ENCODE measurements at places on chromosomes 6 and 20. TPM values are rescaled to one million over a fixed set of nuclear protein-coding genes. Genes with fewer than 3 reads are reported as not detected.

GRCh38 chr6:87633851-87634250 lies 43.9 kb downstream of the ORC3 start:
- H3K36me3 ChIP-seq: peaks cover 23% of the 10 kb centered on the region
- H3K4me1 ChIP-seq: peaks cover 1% of the 10 kb centered on the region
- H3K27me3 ChIP-seq: no peaks in the 10 kb centered on the region
- H3K4me3 ChIP-seq: no peak overlapping the region
- H3K27ac ChIP-seq: no peak overlapping the region

- H3K36me3 ChIP-seq: no peaks in the 10 kb centered on the region
- no peak overlapping the region for H3K4me3 ChIP-seq
- DNase-seq: no peak
- H3K4me1 ChIP-seq: no peaks in the 10 kb centered on the region
Observed at GRCh38 chr6:70289299-70289698, 13.6 kb downstream of the COL9A1 start.

GRCh38 chr6:20900389-20901160 lies 366.3 kb downstream of the CDKAL1 start:
- H3K27me3 ChIP-seq: no peaks in the 10 kb centered on the region
- DNase-seq: no peak
- H3K36me3 ChIP-seq: no peaks in the 10 kb centered on the region

DNA sequence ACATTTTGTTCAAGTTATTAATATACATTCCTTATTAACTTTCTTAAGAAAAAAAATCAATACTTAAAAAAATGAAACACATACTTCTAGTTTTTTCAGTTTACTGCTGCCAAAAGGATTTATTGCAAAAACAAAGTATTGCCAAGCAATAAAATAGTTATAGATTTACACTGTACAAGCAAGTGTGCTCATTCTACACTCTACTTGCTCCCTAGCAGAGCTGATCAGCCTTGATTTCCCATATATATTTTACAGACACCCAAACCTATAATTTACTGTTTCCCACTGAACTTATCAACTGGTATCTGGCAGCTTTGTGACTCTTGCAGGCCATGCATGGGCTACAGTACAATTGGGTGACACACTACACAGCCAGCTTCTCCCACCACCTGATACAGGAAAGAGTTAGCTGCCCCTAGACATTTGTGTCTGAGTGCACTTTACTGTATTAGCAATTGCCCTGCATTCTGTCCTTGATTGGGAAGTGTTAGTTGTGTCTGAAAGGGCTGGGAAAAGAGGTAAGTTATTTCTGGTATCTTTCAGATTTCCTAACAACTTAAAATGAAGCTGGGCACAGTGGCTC lies 156.0 kb upstream of the BEND3 start:
- no peaks in the 10 kb centered on the region for H3K4me1 ChIP-seq
- H3K27ac ChIP-seq: no peak overlapping the region
- H3K36me3 ChIP-seq: no peaks in the 10 kb centered on the region
- no peak overlapping the region for H3K4me3 ChIP-seq
- H3K27me3 ChIP-seq: no peaks in the 10 kb centered on the region
- no peak for DNase-seq

DNA sequence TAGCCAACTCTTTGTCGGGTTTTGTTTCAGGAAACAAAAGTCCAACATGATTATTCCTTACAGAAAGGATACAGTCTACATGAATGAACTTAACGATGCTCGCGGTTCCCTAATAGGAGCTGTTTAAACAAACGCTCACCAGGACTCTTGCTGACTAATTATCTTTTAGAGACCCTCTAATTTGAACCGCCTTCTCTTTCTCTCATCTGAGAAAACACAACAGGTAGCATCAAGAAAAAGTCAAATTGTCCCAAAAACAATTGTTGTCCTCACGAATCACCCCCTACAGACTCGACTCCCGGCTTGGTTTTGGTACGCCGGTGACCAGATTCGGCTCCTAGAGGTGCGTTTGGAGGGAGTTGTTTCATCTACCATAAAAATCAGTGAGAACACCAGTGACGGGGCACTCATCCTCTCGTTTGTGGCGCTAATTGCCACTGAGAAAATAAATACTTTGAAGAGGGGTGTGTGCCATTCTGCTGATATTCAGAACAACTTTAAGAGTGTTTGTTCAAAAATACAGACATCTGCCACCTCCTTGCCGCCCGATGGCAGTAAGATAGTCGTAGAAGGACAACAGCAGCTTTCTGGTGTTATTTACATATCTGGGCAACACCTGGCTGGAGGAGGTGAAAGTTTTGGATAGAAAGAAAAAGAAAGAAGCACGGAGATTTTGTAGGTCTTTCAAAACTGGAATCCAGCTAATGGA lies 1.1 kb upstream of the SIM1 start:
- no peak overlapping the region for H3K27ac ChIP-seq
- peaks cover 30% of the 10 kb centered on the region for H3K27me3 ChIP-seq
- H3K36me3 ChIP-seq: no peaks in the 10 kb centered on the region
- no peak for DNase-seq
- no peak overlapping the region for H3K4me3 ChIP-seq

- no peaks in the 10 kb centered on the region for H3K4me1 ChIP-seq
- H3K4me3 ChIP-seq: no peak overlapping the region
- no peak for DNase-seq
- no peaks in the 10 kb centered on the region for H3K27me3 ChIP-seq
- no peak overlapping the region for H3K27ac ChIP-seq
Observed at GRCh38 chr20:1567392-1568162, 10.1 kb upstream of the SIRPD start.

DNA sequence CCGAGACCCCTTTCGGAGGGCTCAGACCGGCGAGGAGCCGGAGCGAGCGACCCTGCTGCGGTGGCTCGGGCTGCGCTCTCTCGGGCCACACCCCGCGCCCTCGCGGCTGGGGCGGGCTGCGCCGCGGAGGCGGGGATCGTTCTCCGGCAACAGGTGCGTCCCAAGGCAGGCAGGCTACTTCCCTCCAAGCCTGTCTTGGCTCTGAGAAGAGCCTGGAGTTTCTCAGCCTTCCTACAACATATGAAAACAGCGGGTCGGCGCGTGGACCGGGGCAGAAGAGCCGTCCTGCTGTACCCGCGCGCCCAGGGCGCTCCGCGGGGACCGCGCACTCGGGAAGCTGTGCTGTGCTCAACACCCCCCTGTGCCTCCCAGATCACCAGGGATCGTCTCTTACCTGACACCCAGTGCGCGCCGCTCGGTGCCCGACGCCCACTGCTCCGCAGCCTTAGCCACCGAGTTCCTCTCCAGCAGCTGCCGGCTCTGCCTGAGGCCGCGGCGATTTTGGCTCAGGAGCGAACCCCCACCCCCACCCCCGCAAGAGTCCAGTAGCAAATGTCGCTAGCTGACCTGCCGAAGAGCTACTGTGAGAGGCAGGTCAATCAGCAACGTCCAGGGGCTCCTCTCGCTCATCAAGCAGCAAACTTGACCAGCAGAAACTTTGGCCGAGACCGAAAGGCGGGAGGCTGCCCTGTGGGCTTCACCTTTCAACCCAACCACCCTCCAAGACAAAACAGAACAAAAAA lies 3.7 kb upstream of the OLIG3 start:
- H3K4me1 ChIP-seq: no peaks in the 10 kb centered on the region
- H3K27ac ChIP-seq: no peak overlapping the region
- H3K27me3 ChIP-seq: peaks cover 23% of the 10 kb centered on the region

- no peaks in the 10 kb centered on the region for H3K36me3 ChIP-seq
- no peak for DNase-seq
- H3K27ac ChIP-seq: no peak overlapping the region
- no peak overlapping the region for H3K4me3 ChIP-seq
Observed at GRCh38 chr20:54148947-54149764, 24.6 kb downstream of the CYP24A1 start.

GRCh38 chr6:122984393-122984792 lies 11.6 kb upstream of the CLVS2 start:
- H3K4me1 ChIP-seq: no peaks in the 10 kb centered on the region
- no peak overlapping the region for H3K27ac ChIP-seq
- no peaks in the 10 kb centered on the region for H3K27me3 ChIP-seq
- no peak overlapping the region for H3K4me3 ChIP-seq

DNA sequence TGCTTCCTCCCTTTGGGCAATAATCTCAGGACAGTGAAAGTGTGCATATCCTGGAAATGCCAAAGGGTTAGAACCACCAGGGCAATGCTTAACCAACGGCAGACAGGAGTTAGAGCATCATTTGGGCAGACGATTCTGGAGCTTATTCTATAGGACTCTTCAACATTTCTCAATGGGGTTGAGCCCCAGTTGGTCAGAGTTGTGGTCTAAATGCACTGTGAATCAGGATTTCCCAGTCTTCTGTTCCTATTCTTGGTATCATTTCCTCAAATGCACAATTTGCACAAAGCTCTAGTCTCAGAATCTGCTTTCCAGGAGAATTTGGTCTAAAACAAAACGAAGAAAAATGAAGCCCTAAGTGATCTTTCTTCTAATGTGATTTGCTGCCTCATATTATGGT lies 389.6 kb upstream of the JAG1 start:
- no peaks in the 10 kb centered on the region for H3K36me3 ChIP-seq
- no peak overlapping the region for H3K4me3 ChIP-seq
- no peaks in the 10 kb centered on the region for H3K4me1 ChIP-seq
- no peak for DNase-seq
- no peaks in the 10 kb centered on the region for H3K27me3 ChIP-seq
- H3K27ac ChIP-seq: no peak overlapping the region

GRCh38 chr6:106939848-106940247 lies 34.7 kb downstream of the CD24 start:
- H3K36me3 ChIP-seq: no peaks in the 10 kb centered on the region
- peaks cover 10% of the 10 kb centered on the region for H3K4me1 ChIP-seq
- no peak overlapping the region for H3K27ac ChIP-seq

GRCh38 chr6:33924681-33925080 lies 120.9 kb upstream of the MLN start:
- no peaks in the 10 kb centered on the region for H3K27me3 ChIP-seq
- no peaks in the 10 kb centered on the region for H3K4me1 ChIP-seq
- H3K36me3 ChIP-seq: no peaks in the 10 kb centered on the region
- no peak overlapping the region for H3K27ac ChIP-seq

DNA sequence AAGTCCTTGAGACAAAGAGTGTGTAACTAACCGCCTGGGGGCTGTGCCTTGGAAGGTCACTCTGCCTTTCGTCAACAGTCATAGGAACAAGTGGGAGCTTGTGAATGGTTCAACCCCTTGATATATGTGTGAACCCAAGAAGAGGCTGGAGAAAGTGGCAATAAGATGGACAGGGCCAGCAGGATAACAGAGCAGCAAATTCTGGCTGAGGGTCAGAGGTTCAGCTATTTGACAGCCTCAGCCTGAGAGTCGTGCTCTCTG lies 54.9 kb downstream of the CPNE5 start:
- H3K27me3 ChIP-seq: 0 out of 2 replicates have a peak, but pooled peaks cover 1% of the 10 kb centered on the region
- H3K27ac ChIP-seq: no peak overlapping the region
- no peak overlapping the region for H3K4me3 ChIP-seq
- no peak for DNase-seq
- H3K4me1 ChIP-seq: peaks cover 21% of the 10 kb centered on the region

GRCh38 chr6:18485660-18486435 lies 98.7 kb downstream of the RNF144B start:
- H3K4me3 ChIP-seq: no peak overlapping the region
- no peak for DNase-seq
- H3K36me3 ChIP-seq: no peaks in the 10 kb centered on the region
- H3K27me3 ChIP-seq: no peaks in the 10 kb centered on the region
- H3K4me1 ChIP-seq: no peaks in the 10 kb centered on the region

DNA sequence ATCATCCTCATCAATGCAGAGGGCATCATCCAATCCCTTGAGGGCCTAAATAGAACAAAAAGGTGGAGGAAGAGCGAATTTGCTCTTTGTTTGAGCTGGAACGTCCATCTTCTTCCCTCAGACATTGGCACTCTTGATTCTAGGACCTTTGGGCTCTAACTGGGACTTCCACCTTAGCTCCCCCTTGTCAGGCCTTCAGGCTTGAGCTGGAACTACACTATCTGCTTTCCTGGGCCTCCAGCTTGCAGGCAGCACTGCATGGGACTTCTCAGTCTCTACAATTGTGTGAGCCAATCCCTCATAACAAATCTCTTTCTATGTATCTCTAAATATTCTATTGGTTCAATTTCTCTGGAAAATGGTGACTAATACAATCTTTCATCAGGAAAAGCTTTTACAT lies 155.4 kb downstream of the MCHR2 start:
- no peaks in the 10 kb centered on the region for H3K4me1 ChIP-seq
- no peaks in the 10 kb centered on the region for H3K27me3 ChIP-seq
- H3K36me3 ChIP-seq: no peaks in the 10 kb centered on the region
- no peak for DNase-seq
- H3K4me3 ChIP-seq: no peak overlapping the region

DNA sequence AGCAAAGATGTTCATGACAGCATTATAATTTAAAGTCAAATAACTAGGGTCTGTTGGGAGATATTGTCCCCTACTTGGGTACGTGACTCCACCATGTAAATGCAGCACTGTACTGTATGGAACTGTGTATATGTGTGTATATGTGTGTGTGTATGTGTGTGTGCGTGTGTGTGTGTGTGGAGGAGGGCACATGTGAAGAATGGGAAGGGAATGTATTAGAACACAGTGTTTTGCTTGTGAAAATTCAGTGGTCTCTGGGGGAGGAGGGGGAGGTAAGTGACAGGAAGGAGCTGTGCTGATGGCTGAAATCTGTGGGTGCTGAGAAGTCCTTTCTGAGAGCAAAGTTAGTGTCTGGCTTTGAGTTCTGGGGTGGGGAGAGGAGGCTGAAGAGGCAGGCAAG lies 23.9 kb upstream of the VEGFA start:
- no peaks in the 10 kb centered on the region for H3K4me1 ChIP-seq
- H3K27me3 ChIP-seq: no peaks in the 10 kb centered on the region
- DNase-seq: no peak
- no peak overlapping the region for H3K27ac ChIP-seq
- no peaks in the 10 kb centered on the region for H3K36me3 ChIP-seq

GRCh38 chr20:32438331-32438858 lies 80.3 kb downstream of the ASXL1 start:
- H3K4me1 ChIP-seq: no peaks in the 10 kb centered on the region
- DNase-seq: no peak
- peaks cover 35% of the 10 kb centered on the region for H3K36me3 ChIP-seq
- H3K4me3 ChIP-seq: no peak overlapping the region
- H3K27me3 ChIP-seq: no peaks in the 10 kb centered on the region

DNA sequence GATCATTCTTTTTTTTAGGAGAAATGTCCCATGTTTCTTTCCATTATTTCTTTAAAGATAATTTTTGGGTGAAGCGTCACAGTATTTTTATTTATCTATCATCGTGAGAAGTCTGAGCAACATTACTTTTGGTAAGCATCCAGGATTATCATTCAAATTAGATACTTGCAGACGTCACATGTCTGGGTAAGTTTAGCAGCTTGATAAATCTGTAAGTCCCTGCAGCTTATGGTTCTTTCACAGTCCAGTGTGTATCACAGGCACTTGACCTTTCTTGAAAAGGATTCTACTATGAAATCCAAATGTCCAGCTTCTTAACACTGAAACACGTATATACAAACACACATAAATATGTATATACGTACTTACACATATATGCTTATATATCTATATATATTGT lies 359.4 kb downstream of the ESR1 start:
- peaks cover 15% of the 10 kb centered on the region for H3K4me1 ChIP-seq
- no peak overlapping the region for H3K4me3 ChIP-seq
- no peaks in the 10 kb centered on the region for H3K36me3 ChIP-seq
- no peak overlapping the region for H3K27ac ChIP-seq
- no peak for DNase-seq

GRCh38 chr20:51379601-51380341 lies 162.7 kb downstream of the NFATC2 start:
- peaks cover 16% of the 10 kb centered on the region for H3K4me1 ChIP-seq
- H3K27me3 ChIP-seq: no peaks in the 10 kb centered on the region
- no peak overlapping the region for H3K27ac ChIP-seq
- no peaks in the 10 kb centered on the region for H3K36me3 ChIP-seq

The RRAGD gene
- 6.8 TPM for polyA plus RNA-seq

The TRMT11 gene
- 44.0 TPM for polyA plus RNA-seq

The SNX9 gene
- 0.28 TPM for polyA plus RNA-seq

The FAM217A gene
- polyA plus RNA-seq: 0.09 TPM

The OXT gene
- polyA plus RNA-seq: not detected

The C6orf163 gene
- 0.64 TPM for polyA plus RNA-seq

The FAM83D gene
- 34.1 TPM for polyA plus RNA-seq

The SNX3 gene
- polyA plus RNA-seq: 170 TPM

The FKBP1C gene
- 1.6 TPM for polyA plus RNA-seq

The MLN gene
- not detected for polyA plus RNA-seq

The RHAG gene
- not detected for polyA plus RNA-seq
